Midbrain (tissue), 1 donor: ENCODE measurements at places on chromosomes 6 and 20.
A peak's percentile ranks its signal among the peaks of the same experiment; 100 is the strongest.

DNA sequence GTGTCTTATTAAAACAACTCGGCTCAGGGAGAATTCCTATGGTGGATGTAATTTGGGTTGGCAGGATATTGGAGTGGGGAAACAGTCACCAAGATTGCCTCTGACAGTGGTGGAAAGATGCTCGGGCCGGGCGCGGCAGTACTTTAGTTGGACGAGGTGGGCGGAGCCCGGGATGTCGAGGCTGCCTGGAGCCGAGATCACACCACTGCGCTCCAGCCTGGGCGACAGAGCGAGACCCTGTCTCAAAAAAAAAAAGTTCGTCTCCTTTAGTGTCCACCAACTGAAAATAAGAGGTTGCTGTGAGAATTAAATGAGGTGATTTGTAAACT, 621 bp downstream of the NOL7 start:
- DNase-seq, result no peak

DNA sequence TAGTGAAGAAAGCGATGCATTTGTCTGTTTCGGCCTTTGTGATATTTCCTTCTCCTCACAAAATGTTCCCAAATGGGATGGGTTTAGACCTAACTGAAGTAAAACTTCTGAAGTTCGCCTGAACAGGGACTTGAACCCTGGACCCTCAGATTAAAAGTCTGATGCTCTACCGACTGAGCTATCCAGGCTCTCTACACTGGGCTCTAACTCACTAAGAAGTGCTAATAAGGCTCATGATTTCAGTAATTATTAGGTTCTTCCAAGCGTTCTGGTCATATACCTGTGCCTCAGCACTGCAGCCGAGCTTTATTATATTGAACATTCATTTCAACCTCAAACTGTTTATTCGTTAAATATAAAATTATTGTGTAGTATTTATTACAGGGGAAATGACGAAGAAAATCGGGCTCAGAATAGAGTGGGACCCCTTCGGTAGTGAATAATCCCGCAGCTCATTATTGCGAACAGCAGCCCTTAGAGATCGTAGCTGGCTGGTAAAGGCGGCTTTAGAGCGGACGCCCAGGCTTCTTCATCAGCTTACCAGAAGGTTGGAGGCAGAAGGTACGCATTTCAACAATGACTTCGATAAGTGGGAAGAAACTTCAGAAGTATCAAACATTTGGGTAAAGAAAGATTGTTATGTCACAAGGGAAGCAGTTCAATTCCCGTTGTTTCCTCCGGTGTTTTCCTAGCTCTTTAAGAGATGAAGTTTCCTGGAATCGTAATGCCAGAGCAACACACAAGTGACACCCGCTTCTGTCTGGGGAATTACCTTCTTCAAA, 119.0 kb upstream of the ZNF184 start:
- no peak for DNase-seq

DNA sequence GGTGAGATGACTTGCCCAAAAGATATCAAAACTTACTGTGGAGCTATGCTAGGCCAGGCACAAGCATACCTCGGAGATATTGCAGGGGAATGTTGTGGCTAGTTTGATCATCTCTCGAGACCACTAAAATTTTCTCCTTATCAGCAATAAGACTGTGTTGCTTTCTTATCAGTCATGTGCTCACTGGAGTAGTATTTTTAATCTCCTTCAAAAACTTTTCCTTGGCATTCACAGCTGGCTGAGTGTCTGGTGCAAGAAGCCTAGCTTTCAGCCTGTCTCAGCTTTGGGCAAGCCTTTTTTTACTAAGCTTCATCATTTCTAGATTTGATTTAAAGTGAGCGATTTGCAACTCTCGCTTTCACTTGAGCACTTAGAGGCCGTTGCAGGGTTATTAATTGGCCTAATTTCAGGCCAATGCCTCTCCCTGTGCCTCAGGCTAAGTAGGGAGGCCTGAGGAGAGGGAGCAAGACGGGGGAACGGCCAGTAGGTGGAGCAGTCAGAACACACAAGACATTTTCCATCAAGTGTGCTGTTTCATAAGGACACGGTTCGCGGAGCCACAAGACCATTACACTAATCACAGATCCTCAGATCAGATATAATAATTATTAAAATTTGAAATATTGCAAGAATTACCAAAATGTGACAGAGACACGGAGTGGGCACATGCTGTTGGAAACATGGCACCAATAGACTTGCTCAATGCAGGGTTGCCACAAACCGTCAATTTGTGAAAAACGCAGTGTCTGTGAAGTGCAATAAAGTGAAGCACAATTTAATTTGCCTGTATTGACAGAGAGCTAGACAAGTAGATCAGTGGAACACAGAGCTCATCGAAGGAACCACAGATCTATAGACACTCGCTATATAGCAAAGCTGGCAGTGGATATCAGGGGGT, 106.8 kb upstream of the SIRPG start:
- DNase-seq, result peak; percentile 82

DNA sequence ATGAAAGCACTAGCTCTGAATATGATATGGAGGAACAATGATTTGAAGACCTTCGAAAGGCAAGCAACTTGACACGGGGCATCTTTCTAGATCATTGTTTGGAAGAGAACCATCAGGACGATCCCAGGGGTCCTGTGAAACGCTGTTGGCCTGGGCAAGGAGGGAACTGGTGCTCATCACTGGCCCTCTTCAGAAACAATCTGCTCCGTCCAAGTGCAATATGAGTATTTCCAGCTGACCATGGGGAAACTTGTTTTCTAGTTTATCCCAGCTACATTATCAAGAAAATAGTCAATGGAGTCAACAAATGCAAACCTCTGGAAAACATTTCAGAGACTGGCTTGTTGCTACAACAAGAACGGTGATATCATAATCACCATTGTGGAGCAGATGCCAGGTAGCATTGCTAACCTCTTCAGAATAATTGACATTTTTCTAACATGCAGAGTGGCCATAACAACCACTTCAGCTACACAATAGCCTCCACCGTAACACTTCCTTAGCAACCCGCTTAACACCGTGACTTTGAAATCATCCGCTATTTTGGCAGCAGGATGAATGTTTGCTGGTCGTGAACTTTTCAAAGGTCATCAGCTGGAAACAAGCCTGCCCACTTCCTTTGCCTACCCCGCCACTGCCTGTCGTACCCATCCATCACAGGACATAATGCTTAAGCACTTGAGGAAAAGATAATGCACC, 112.0 kb upstream of the PDE10A start:
- no peak for DNase-seq

GRCh38 chr6:36897609-36898008, 11.9 kb downstream of the C6orf89 start:
- DNase-seq, result peak; percentile 11

GRCh38 chr6:113989675-113990074, 18.7 kb upstream of the HDAC2 start:
- DNase-seq, result no peak

- no peak for DNase-seq
Measured at GRCh38 chr6:34630040-34630439, 66.5 kb downstream of the ILRUN start.

- no peak for DNase-seq
Measured at GRCh38 chr6:57048577-57048976, 2.1 kb downstream of the KIAA1586 start.

DNA sequence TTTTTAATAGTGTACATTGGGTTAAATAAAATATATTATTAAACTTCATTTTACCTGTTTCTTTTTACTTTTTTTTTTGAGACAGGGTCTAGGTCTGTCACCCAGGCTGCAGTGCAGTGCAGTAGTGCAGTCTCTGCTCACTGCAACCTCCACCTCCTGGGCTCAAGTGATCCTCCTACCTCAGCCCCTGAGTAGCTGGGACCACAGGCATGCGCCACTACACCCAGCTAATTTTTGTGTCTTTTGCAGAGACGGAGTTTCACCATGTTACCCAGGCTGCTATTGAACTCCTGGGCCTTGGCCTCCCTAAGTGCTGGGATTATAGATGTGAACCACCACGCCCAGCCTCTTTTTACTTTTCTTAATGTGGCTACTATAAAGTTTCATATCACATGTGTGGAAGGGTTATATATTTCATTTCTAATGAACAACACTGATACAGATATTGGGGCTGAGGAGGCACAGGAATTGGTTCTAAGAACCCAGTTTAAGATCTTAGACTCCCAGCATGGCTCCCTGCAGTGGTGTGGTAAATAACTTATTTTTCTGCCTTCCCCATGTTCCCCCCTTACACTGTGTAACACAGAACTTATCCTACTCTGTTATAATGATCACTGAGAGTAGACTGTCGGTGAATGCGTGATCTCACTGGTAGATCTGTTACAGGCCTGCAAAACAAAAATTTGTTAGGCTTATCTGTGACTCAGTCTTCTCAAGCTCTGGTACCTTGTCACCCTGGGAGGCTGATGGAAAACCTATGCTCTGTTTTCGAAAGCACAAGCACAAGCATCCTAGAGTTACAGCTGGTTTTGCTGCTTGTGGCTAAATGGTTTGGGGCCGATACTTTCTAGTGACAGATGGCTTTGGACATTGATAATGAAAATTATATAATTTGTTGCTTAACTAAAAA, 5.8 kb upstream of the ATXN1 start:
- no peak for DNase-seq

DNA sequence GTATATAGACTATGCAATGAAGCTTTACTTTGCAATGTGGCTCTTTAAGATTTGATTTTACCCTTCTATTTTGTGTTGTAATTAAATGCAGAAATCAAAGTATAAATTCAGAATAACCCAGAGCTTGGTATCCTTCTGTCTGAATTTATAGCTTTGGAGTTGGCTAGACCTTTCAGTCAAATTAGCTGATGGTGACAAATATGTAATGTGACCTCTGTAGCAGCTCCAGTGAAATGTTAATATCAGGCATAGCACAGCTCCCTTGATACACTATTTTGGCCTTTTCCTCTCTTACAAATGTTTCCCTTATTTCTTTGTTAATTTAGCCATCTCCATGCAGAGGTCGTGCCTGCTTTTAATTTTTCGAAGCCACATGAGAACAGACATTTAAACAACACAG, 11.1 kb downstream of the CBFA2T2 start:
- no peak for DNase-seq

DNA sequence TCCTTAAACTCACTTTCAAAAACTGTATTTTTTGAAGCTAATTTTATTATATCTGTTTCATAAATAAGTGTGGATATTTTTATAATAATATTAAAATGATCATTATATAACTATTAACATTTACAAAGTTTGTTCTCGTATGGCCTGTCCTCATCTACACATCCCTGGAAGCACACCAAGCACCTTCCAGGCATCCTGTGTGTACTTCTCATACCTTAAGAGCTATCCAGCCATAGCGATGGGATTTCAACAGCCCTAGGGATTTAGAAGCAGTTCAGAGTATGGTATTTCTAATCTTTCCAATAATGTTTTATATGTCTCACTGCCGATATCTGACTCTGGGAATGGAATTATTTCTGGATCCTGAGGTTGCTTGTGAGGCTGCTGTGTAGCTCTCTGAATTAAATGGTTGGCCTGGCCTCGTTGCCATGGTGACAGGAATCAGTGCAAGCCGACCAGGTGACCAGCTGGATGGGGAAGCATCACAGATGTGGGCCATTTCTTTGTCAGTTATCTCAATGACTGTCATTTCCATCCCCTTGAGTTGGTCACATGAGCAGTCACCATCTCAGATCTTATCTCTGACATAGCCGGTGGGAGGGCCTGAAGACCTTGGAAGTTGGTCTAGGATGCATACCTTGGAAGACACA, 265.2 kb upstream of the RIN2 start:
- no peak for DNase-seq

- DNase-seq, result peak; percentile 89
Measured at GRCh38 chr6:3990692-3991491, 88.0 kb downstream of the FAM217A start.

DNA sequence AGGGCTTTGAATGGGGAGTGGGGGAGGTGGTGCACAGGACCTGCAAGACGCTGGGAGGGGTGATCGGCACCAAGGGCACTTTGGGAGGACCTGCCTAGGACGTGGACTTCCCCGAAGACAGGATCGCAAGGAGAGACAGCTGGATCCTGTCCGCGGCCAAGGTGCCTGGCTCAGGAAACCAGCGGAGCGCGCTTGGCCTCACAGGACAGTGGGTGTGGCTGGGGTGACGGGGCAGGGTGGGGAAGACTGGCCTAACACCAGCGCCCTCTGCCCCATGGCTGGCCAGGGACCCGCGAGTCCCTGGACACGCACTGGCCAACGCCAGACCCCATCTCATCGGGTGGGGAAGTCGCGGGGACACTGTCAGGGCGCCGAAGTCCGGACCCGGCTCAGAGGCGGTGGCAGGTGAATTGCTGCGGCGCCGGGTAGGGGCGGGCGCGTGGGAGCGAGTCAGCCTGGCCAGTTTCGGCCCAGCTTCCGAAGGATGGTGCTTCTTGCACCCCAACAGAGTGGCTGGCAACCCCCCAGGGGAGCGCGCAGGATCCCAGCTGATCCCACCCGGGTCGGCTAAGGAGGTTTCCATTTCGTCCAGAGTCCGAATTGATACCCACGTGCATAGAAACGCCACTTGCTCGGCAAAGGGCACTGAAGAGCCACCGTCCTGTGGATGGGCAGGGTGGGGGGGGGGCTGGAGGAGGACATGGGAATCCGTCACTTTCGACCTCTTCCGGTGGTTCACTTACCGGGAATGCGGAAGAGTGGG, 785 bp upstream of the THBD start:
- no peak for DNase-seq

DNA sequence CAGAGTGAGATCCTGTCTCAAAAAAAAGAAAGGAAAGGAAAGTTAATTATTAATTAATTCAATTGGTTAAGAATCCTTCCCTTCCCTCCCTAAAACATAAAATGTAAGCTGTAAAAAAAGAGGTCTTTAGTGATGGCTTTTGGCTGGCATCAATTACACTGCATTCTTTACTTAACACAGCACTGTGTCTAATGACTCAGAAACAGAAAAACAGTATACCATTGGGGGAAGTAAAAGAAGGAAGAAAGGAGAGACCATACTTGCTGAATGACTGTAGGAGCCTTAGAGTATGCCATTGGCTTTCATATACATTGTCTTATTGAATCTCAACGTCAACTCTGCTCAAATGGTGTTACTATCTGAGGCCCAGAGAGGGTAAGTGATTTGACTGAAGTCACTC, 18.3 kb upstream of the CITED2 start:
- DNase-seq, result no peak

- no peak for DNase-seq
Measured at GRCh38 chr6:129440691-129441090, 269.3 kb downstream of the ARHGAP18 start.

GRCh38 chr6:84525907-84526306, 238.5 kb downstream of the TBX18 start:
- DNase-seq, result no peak

- no peak for DNase-seq
Measured at GRCh38 chr20:41507851-41508250, 110.3 kb downstream of the CHD6 start.

DNA sequence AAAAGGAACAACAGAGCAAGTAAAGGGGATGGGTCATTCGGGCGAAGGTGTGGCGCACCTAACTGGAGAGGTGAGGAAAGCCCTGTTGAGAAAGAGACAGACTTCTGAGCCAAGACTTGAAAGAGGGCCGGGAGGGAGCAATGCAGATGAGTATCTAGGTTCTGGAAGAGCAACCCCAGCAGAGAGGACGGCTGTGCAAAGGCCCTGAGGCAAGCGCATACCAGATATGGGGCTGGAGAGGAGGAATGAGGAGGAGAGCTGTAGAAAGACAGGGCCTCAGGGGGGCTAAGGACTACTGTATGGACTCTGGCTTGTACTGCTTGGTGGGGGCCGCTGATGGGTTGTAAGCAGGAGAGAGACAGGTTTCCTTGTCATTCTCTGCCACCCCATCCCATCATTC, 21.9 kb downstream of the TRERF1 start:
- no peak for DNase-seq
